NCI-H524 (cell line): ENCODE measurements at places on chromosomes 2 and 18.

DNA sequence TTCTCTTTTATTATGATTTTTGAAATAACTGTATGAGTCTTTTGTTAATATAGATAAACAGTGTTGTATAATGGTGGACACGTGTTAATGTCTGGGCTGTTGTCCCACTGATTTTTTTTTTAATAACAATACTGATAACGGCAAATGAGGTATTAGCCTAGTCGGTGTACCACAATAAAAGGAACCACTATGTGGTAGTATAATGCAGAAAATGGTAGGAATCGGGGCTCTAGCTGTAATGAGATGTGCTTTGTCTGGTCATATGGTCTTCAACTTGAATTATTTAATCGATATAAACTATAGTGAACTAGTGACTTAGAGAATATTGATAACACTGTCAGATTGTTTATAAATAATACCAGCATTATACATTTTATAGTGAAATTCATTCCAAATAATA, 517.9 kb upstream of the SPHKAP start:
- DNase-seq = no peak

GRCh38 chr2:127968610-127969339, 59.1 kb downstream of the SAP130 start:
- DNase-seq = no peak

GRCh38 chr2:200301953-200302858, 4.3 kb upstream of the SPATS2L start:
- no peak for DNase-seq

- DNase-seq = no peak
Observed at GRCh38 chr2:31234683-31235503, 941 bp downstream of the EHD3 start.

GRCh38 chr2:167293943-167294775, 405.9 kb downstream of the XIRP2 start:
- peak; percentile 40 for DNase-seq

- DNase-seq = no peak
Observed at GRCh38 chr2:28986429-28986828, 5.3 kb downstream of the TOGARAM2 start.

GRCh38 chr2:186484062-186484735, 1.9 kb upstream of the ZC3H15 start:
- DNase-seq = no peak

DNA sequence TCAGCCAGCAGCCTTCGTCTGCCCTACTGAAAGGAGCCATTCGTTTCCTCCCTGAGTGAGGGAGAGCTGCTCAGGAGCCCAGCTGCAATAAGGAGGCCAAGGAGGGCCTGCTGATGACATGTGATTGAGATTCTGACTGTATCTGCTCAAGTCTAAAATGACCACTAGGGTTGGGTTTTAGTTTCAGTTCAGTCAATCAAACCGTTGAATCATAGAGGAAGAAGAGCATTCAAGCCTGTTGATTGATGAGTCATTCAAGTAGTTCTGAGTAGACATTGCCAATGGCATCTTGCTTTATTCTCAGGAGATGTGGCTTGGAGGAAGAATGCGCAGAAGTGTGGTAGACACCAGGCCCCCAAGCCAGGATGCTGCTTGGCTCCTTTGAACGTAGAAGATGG, 19.9 kb upstream of the BCL2L11 start:
- no peak for DNase-seq

- peak; percentile 98 for DNase-seq
Observed at GRCh38 chr18:65235966-65236624, 514.7 kb upstream of the CDH7 start.

- no peak for DNase-seq
Observed at GRCh38 chr18:23673725-23674124, 11.0 kb upstream of the ANKRD29 start.

DNA sequence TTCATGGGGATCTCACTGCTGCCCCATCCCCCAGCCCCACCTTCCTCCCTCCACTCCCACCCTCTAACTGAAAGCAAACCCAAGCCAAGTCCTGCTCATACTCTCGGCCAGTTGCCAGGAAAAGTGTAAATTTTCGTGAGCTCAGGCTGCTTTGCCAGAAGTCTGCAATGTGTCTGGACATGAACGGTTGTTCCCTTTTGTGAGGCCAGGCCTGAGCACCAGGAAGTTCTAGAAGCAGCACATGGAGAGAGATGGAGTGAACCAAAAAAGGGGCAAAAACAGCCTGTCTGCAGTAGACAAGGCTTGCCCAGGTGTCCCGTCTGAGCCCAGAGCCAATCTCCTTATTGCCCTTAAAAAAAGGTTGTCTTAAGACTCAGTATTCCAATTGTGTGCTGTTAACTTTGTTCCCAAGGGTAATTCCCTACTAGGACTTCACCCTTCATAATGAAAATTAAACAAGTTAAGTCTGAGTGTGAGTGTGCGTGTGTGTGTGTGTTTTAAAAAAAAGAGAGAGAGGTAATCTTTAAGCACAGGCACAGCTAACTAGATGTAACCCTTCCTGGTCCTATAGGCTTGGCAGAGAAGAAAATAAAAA, 247.1 kb downstream of the BCL11A start:
- DNase-seq = no peak

DNA sequence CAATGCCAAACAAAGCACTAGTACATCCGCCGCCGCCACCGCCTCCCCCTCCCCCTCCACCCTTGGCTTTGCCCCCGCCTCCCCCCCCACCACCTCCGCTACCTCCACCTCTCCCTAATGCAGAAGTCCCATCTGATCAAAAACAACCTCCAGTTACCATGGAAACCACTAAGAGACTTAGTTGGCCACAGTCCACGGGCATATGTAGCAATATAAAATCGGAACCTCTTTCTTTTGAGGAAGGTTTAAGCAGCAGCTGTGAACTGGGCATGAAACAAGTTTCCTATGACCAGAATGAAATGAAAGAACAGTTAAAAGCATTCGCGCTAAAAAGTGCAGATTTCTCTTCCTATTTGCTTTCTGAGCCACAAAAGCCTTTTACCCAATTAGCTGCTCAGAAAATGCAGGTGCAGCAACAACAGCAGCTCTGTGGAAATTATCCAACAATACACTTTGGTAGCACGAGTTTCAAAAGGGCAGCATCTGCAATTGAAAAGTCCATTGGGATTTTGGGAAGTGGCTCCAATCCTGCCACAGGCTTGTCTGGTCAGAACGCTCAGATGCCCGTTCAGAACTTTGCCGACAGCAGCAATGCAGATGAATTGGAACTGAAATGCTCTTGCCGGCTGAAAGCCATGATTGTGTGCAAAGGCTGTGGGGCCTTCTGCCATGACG, 168.0 kb downstream of the ASXL3 start:
- peak; percentile 75 for DNase-seq

DNA sequence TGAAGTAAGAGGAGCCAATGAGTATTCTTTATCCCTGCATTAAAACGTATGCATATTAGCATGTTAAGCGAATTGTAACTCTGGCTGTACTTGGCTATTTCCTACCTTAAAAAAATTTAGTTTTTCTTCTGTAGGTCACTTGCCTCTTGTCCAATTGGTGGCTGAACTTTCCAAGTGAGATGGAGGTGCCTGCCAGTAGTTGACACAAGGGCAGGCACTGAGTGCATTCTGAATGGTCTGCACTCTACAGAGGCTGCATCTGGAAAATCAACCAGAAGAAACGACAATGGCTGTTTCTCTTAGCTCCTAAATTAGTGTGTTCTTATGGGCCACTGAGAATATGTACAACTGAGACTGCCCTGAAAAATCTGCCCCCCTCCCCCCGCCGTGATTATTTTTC, 160.8 kb downstream of the PRPF40A start:
- DNase-seq = no peak

DNA sequence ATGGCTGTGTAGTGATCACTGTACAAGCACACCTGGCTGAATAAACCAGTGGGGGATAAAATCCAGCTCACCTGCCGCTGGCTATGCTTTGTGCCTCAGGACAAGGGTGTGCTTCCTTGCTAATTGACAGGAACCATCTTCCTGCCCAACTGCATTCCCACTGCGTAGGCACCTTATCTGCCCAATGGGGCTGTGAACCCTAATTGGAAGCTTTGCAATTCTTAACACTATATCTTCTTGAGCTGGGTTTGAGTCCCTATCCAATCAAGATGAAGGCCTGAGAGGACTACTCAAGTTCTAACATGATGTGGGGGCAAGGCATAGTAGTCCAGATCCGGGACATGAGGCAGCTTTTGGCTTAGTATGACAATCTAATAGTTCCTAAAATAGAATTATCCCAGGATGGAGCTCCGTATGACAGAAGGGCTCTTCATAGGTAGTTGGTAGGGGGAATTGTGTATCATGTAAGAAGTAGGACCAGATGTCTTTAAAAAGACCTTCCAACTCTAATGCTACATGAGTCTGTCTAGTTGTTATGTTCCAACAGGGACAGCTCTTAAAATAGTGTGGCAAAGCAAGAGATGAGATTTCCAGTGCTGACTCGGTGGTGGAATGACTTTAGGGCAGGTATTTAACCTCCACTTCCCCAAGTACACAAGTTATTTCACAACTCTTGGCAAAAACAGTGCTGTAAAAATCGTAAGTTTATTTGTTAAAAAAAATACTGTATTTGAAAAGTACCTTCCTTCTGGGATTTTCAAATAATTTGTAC, 2.3 kb upstream of the TMEM150A start:
- DNase-seq = no peak

DNA sequence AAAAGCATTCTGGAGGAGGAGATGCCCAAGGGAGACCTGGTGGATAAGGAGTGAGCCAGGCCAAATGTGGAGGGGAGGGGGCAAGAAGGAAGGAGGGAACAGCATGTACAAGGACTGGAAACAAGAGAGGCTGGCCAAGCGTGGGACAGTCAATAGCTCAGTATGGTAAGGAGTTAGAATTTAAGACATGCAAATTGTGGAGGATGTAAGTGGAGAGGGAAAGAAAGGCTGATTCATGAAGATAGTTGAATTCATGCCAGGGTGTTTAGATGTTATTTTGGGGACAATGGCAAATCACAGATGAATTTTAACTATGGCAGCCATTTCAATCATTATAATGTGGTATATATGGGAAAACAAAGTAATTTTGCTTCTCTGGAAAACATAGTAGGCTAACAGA, 462.3 kb downstream of the MEIS1 start:
- no peak for DNase-seq

DNA sequence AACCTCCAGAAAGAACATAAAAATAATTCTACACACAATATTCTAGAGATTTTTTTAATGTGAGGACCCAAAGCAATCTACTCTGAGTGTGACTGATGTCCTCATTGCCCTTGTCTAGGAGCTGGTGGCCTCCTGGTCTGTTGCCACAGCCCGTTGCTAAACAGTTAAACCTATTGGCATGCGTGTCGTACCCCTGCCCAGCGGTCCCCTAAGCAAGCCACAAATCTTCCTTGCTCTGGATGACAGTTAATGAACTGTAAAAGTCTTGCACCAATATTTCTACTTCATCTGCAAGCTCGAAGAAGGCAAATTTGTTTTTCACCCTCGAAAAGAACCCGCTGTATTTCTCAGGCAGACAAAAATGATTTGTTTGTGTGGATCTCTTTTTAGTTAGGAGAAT, 489.1 kb upstream of the MEX3C start:
- no peak for DNase-seq

DNA sequence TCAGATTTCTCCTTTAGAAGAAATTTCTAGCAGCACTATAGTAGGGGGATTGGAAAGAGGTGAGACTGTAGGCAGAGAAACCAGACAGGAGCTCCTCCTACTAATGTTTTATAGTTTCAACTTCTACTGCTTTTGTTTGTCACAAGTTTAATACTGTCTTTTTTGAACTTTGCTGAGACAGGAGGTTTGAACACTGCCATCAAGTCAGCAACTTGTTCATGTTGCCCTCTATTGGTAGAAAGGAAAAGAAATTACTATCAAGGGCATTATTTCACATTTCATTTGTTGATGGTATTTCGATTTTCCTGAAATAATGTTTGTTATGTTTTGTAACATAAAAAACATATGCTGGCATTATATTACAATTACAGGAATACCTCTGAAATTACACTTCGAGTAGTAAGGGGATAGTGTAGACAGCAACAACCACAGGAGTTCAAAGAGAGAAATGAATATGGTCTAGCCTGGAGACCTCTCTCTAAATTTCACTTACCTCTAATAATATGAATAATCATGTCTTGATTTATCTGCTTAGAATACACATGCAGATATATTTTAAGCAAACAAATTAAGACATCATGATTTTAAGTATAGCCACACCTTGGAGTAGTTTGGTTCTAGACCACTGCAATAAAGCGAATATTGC, 12.4 kb upstream of the CCDC88A start:
- no peak for DNase-seq

DNA sequence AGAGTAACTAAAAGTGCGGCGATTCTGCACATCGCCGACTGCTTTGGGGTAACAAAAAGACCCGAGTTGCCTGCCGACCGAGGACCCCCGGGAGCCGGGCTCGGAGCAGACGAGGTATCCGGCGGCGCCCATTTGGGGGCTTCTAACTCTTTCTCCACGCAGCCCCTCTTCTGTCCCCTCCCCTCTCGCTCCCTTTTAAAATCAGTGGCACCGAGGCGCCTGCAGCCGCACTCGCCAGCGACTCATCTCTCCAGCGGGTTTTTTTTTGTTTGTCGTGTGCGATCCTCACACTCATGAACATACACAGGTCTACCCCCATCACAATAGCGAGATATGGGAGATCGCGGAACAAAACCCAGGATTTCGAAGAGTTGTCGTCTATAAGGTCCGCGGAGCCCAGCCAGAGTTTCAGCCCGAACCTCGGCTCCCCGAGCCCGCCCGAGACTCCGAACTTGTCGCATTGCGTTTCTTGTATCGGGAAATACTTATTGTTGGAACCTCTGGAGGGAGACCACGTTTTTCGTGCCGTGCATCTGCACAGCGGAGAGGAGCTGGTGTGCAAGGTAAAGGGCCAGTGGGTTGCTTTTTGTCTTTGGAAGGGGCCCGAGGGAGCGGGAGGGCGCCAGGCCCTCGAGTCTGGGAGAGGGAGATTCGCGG, 1.4 kb downstream of the TRIB2 start:
- DNase-seq = peak; percentile 57

- DNase-seq = no peak
Observed at GRCh38 chr2:191688934-191689695, 11.2 kb downstream of the NABP1 start.

DNA sequence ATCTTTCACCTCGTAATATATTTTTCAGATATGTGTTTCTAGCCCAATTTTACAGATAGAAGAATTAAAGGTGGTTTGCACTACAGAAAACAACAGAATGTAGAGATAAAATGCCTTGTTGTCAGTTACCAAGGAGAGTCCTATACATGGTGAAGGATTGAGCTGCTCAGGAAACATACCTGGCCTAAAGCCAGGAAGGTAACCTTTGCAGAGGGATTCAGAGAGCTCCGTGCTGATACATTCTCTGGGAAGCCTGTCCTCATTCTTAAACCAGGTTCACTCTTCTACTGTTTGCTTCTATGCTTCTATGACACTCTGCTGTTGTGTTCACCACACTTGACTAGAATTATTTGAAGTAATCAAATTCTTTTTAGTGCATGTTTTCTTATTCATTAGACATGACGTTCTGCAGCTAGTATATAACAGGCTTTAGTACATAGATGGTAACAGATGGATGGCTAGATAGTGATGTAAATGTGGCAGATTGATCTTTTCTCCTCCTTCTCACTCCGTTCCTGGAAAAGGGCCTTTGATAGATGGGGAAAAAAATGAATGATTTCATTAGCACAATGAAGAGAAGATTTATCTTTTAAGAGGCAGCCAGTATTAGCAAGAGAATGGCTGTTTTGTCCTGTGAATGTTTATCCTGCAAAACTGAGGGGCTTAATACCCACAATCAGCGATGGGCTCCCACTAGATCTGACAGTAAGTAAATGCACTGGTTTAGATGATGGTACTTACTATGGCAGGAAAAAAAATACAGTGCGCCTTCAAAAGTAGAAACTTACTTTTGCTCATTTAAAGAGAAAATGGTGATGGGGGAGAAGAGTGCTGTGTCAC, 589.6 kb upstream of the FAM98A start:
- no peak for DNase-seq
